ENCODE measurements at places on chromosomes 16 and 17.
A peak's percentile ranks its signal among the peaks of the same experiment; 100 is the strongest.

GRCh38 chr16:53056392-53056881 is 1.6 kb downstream of the CHD9 start:
- no peak for DNase-seq

- DNase-seq, result peak; percentile 50
Measured at GRCh38 chr17:7001318-7001961, 5.6 kb downstream of the ALOX12 start.

- no peak for DNase-seq
Measured at GRCh38 chr16:72299684-72300243, 127.8 kb upstream of the PMFBP1 start.

GRCh38 chr17:62109378-62109902 is 44.4 kb upstream of the MED13 start:
- DNase-seq, result peak; percentile 33

DNA sequence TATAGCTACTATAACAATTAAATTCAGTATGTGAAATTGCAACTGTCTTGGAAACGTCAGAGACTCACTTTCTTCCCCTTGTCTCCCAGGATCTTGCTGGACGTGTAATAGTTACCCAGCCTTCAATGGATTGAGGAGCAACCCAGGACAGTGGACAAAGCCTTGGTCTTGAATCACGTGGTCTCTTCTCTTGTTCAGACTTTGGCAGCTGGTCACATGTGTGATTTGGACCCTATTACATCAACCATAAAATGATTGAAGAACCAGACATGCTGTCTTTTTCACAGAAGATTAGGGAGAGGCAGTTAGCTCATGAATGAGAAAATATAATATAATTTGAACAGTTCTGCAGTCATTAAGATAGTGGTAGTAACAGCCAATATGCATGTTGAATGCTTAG is 1085.5 kb upstream of the RBFOX1 start:
- DNase-seq, result no peak

GRCh38 chr17:44971776-44972483 is 3.8 kb upstream of the C1QL1 start:
- no peak for DNase-seq

DNA sequence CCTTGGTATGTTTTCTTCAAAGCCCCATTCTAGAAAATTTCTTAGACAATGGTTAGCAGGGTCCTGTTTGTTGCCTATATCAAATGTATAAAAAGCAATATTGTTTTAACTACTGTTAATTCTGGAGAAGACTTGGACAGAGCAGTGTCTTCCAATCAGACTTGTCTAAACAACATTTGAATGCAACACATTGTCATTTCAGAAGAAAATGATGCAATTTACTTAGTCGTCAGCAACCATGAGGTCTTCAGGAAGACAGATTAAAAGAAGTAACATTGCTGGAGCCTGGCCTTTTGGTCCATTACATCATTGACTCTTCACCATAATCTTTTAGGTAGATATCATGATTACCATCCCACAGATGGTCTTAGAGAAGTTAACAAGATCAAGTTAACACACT is 94.5 kb downstream of the ANKFN1 start:
- DNase-seq, result no peak

- DNase-seq, result no peak
Measured at GRCh38 chr17:58565389-58566311, 51.2 kb upstream of the MTMR4 start.

GRCh38 chr16:78789561-78789960 is 690.1 kb downstream of the WWOX start:
- DNase-seq, result no peak

DNA sequence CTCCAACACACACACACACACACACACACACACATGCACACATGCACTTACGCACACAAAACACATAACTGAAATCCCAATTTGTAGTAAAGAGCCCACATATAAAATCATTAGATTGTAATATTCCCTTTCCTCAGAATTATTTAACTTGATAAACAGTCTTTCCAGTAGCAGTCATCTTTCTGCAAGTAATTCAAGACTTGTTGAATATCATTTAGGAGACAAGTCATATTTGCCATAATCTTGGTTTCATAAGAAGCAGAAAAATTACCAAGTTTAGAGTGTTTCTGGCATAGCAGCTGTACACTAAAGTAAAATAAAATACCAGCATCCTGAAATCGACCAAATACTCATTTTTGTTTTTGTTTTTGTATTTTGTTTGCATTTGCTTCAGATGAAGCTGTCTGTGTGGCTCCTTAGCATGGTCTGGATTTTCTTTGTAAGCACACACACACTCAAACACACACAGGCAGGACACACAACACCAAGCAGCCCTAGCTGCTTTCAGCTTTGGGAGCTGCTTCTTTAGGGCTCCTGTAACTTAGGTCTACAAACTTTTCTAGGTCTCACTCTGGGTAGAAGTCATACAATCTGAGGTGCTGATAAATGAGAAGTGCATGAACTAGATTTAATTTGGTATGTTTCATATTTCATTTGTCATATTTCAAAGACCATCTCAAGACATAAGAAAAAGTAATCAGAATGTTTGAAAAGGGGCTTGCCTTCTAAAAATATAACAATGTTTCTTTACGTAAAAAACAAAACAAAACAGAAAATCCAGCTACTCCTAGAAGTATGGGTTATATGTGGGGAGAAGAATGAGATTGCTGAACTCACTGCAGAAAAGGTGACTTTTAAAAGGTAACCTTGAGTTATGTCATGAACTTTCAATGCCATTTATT is 3.0 kb downstream of the SALL1 start:
- no peak for DNase-seq

Data from T-cell (primary cell).